Stimulated activated CD8-positive, alpha-beta memory T cell treated with anti-CD3 and anti-CD28 coated beads, Interleukin-4, amount 100 ng/mL, for 24 hours (primary cell): ENCODE measurements at places on chromosomes 4 and X.

- no peak for DNase-seq
These were observed 41.4 kb upstream of the PPP2R3B start for GRCh38 chrX:427812-428725.

DNA sequence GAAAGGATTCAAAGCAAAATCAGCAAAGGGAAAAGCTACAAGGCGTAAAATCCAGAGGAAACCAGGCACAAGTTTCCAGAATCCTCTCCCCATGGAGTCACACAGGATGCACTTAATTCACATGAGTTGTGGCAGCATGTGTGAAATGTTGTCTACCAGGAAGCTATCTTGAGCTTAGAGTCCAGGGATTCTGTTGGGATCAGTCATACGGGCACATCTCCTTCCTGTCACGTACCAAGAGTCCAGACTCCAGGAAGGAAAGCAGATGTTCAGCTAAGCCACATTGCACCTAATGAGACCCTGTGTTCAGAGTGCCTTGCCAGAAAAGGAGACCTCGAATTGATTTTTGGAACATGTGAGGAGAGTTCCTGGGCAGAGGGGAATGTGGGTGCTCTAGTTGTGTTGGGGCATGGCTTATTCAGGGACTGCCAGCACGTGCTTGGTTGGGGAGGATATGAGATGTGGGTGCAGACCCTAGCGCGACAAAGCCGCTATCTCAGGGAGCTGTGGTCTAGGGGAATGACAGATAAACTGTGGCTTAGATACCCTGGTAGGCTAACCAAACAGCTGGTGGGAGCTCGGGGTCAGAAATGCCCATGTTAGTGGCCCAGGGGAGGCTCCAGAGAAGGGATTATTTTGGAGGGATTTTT, 70.0 kb downstream of the EVC start:
- DNase-seq: no peak

DNA sequence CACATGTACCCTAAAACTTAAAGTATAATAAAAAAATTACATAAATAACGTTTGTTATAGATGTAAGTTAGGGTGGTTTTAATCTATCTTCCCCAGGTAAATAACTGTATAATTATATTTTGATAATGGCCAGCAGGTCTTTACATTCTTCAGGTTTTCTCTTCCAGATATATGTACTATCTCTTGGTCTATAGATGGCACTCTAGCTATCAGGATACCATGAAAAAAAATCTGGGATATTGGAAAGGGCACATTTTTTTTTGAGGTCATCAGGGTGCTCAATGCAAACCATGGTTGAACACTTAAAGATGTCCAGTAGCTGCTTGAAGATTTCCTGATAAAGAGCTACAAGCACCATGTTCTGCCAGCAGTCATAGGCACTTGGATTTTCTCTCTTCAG, 15.6 kb upstream of the ADH4 start:
- no peak for DNase-seq

GRCh38 chrX:137574102-137574783, 8.3 kb downstream of the ZIC3 start:
- DNase-seq: no peak

DNA sequence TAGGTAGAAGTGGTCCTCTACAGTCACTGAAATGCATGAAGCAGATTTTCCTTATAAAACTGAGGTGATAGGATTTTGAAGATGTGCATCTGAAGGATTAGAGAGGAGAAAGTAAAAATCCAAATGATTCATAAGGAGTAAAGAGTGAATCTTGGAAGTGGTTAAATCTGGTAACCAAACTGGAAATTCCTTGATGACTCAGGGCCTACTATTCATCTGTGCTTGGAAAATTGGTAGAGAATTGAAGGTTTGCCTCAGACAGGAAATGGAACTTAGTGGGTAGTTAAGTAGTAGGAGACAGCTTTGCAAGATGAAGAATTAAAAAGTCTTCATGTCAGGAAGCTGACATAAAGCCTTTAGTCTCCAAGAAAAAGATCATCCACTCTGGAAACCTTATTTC, 368.9 kb upstream of the CTSO start:
- DNase-seq: no peak

DNA sequence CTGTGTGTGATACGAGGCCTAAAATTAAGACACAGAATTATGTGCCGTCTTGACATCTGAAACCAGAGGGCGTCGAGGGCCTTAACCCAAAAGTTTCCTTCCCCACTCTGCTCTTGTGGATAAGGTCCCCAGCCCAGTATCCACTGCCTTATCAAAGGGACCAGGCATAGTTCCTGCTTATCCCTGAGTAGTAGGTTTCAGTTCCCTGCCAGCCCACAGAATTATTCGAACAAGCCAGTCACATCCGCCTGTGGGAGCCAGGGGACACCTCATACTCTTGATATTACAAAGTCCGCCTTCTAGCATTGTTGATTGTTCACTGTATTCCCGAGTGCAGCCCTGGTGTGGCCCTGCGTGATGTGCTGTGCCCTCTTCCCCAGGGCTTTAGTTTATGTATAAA, 5.4 kb upstream of the MMRN1 start:
- DNase-seq: no peak

DNA sequence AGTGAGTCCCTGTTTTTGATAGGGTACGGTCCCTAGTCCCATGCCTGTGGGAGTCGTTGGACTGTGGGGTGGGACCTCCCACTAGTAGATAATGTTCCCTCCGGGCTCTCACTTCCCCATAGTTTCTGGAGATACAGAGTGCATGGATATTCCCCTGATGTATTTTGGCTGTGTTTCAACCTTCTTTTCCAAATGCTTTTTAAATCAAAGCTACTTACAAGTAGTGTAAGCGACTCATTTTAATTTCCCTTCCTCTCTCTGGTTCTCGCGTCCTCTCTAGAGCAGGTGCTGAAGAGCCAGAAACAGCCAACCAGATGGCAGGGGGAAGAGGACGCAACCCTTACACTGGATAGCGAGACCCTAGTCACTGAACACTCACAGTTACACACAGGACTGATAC, 79.2 kb downstream of the ZNF827 start:
- no peak for DNase-seq

GRCh38 chr4:101886826-101887225, 96.3 kb downstream of the BANK1 start:
- no peak for DNase-seq

DNA sequence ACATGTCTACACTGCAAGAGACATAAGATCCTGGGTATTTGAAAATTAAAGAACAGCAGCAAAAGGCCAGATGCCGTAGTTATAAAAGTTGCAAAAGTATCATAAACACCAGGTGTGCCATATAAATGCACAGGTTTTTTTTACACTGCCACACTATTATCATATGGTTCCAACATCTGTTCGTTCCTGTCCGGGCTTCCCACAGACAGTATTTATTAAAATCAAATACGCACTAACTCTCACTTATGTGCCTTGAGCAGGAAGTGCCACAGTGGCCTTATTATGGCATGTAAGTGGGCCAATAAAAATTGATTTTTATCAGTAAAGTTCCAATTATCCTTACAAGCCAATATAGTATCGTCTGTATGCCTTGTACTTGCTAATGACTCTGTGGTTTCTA, 873.2 kb downstream of the RPA4 start:
- no peak for DNase-seq
